ENCODE measurements at places on chromosomes 16 and 17. TPM values are rescaled to one million over a fixed set of nuclear protein-coding genes. Genes with fewer than 3 reads are reported as not detected.

CLEC19A gene
- total RNA-seq = not detected

DNA sequence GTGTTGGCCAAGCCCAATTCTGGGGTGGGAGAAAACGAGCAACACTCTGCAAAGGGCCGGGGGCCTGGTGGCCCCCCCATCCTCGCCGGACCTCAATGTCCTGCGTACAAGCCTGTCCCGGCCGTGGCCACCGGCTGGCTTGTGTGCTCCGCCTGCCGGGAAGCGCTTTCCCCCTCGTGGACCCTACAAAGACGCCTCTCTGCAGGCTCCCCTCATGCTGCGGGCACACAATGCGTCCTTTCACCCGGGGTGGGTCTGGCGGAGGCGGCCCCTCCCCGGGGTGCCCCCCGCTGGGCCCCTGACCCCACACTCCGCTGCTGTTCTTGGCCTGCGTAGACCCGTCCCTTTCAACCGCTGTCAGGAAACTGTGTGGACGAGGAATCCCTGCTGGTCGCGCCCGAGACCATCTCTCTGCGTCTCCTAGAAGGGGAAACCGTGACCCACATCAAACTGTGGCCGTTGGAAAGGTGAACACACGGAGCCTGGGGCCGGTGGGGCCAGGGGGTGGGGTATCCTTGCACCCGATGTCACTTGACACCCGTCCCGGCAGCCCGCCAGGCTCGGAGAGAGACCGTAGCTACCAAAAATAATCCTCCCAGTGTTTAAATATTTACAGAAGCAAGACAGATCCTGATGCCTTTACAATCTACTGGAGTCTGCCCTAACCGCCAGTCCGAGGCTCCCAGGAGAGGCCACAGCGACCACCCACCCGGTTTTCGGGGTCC lies 43.6 kb downstream of the TBC1D16 start:
- DNase-seq = no peak

CHD9NB gene
- total RNA-seq = 3.4 TPM

GRCh38 chr17:12907477-12907876 lies 110.3 kb downstream of the ELAC2 start:
- no peak for DNase-seq

CA7 gene
- total RNA-seq = not detected

GRCh38 chr17:82846061-82846691 lies 6.4 kb upstream of the ZNF750 start:
- DNase-seq = no peak

Measured in urinary bladder (tissue), 4 donors.